Naive B cell (primary cell): ENCODE measurements at places on chromosomes 6 and 20. TPM values are rescaled to one million over a fixed set of nuclear protein-coding genes. Genes with fewer than 3 reads are reported as not detected.
A peak's percentile ranks its signal among the peaks of the same experiment; 100 is the strongest.

DNA sequence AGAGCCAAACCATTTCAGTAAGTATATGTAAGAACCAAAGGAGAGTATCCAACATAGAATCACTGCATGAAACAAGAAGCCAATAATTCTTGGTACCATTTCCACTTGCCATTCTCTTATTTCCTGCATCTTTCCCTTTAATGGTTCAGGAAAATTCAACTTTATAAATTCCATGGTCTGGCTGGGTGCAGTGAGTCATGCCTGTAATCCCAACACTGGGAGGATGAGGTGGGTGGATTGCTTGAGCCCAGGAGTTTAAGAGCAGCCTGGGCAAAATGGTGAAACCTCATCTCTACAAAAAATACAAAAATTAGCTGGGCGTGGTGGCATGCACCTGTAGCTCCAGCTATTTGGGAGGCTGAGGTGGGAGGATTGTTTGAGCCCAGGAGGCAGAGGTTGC, 21.2 kb downstream of the NHLRC1 start:
- no peaks in the 10 kb centered on the region for H3K4me1 ChIP-seq
- peak overlapping the region; percentile 40 for H3K27ac ChIP-seq
- no peak for DNase-seq

GRCh38 chr6:55694148-55694547, 115.2 kb upstream of the HMGCLL1 start:
- H3K27me3 ChIP-seq = no peaks in the 10 kb centered on the region
- no peak overlapping the region for H3K27ac ChIP-seq
- DNase-seq = no peak
- no peak overlapping the region for H3K4me3 ChIP-seq
- no peaks in the 10 kb centered on the region for H3K4me1 ChIP-seq

DNA sequence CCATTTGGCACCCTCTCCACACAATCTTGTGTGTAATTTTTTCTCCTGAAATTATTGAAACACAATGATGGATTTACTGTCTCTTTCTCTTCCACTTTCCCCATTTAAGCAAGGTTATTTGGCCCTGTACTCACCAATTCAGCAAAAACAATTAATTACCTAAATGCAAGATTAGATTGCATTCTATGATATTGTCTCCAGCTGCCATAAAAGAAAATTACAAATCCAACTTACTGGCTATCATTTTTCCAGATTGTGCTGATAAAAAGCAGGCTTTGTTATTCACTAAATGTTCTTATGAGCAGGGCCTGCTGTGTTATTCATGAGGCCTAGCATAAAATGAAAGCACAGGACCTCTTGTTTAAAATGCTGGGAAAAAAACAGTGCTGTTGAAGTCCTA, 95.8 kb upstream of the IRAK1BP1 start:
- no peaks in the 10 kb centered on the region for H3K4me1 ChIP-seq
- H3K4me3 ChIP-seq = no peak overlapping the region
- no peak overlapping the region for H3K27ac ChIP-seq

The CST8 gene
- not detected for polyA plus RNA-seq

- H3K4me1 ChIP-seq = peaks cover 36% of the 10 kb centered on the region
- peak overlapping the region; percentile 91 for H3K4me3 ChIP-seq
- H3K27me3 ChIP-seq = no peaks in the 10 kb centered on the region
- DNase-seq = no peak
Observed at GRCh38 chr6:131060311-131060710, 2.7 kb downstream of the EPB41L2 start.

The CFAP61 gene
- not detected for polyA plus RNA-seq

- no peak overlapping the region for H3K4me3 ChIP-seq
- DNase-seq = no peak
- peaks cover 5% of the 10 kb centered on the region for H3K27me3 ChIP-seq
- H3K27ac ChIP-seq = no peak overlapping the region
- H3K36me3 ChIP-seq = no peaks in the 10 kb centered on the region
Observed at GRCh38 chr6:19988555-19988954, 151.4 kb downstream of the ID4 start.

GRCh38 chr20:18440403-18440802, 26.4 kb downstream of the DZANK1 start:
- H3K27ac ChIP-seq = no peak overlapping the region
- no peak for DNase-seq
- H3K36me3 ChIP-seq = peaks cover 12% of the 10 kb centered on the region
- no peaks in the 10 kb centered on the region for H3K27me3 ChIP-seq
- H3K4me3 ChIP-seq = no peak overlapping the region

The EPPIN gene
- not detected for polyA plus RNA-seq

DNA sequence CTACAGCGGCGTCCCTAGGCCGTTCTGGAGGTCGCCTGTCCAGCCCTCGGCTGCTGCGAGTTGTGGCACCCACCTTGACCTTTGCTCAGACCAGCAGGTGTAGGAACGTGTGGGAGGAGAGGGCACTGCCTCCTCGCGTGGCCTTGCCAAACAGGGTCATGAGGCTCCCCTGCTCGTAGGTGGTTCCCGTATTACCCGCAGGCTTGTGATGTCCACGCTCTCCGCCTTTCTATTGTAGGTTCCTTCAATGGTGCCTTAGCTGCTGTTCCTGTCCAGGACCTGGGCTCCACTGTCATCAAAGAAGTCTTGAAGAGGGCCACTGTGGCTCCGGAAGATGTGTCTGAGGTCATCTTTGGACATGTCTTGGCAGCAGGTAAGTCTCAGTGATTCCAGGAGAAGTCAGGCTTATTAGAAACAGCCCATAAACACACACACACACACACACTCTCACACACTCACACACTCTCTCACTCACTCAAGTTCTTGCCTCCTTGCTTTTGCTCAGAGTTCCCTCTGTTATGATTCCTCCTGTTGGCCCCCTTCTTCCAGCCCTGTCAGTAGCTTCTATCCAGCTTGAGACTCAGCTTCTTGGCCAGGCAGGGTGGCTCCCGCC, 942 bp downstream of the ACAT2 start:
- H3K36me3 ChIP-seq = peaks cover 4% of the 10 kb centered on the region
- peak overlapping the region; percentile 97 for H3K27ac ChIP-seq
- H3K4me1 ChIP-seq = peaks cover 38% of the 10 kb centered on the region
- H3K27me3 ChIP-seq = no peaks in the 10 kb centered on the region
- peak overlapping the region; percentile 93 for H3K4me3 ChIP-seq

GRCh38 chr20:59392736-59393135, 92.3 kb downstream of the EDN3 start:
- no peak overlapping the region for H3K27ac ChIP-seq
- H3K27me3 ChIP-seq = peaks cover 16% of the 10 kb centered on the region
- DNase-seq = no peak
- H3K36me3 ChIP-seq = no peaks in the 10 kb centered on the region

DNA sequence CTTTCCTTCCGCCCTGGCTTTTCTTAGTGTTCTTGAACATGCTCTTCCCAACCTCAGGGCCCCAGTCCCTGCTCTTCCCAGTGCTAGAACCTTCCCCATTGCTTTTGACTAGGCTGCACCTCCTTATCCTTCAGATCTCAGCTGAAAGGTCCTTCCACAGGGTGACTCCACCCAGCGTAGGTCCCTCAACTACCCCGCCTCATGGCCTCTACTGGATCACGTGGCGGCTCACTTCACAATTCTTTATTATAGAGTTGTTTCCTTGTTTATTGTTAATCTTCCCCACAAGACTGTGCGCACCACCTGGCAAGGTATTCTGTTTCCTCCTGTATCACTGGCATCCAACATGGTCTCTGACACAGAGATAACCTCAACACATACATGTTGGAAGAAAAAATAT, 31.2 kb downstream of the TTLL9 start:
- H3K36me3 ChIP-seq = no peaks in the 10 kb centered on the region
- no peak overlapping the region for H3K4me3 ChIP-seq
- no peaks in the 10 kb centered on the region for H3K27me3 ChIP-seq
- H3K27ac ChIP-seq = no peak overlapping the region
- no peak for DNase-seq

GRCh38 chr6:131825946-131826345, 18.1 kb downstream of the ENPP1 start:
- no peaks in the 10 kb centered on the region for H3K4me1 ChIP-seq
- no peak overlapping the region for H3K4me3 ChIP-seq
- no peak overlapping the region for H3K27ac ChIP-seq
- DNase-seq = no peak

The HTR1E gene
- not detected for polyA plus RNA-seq

DNA sequence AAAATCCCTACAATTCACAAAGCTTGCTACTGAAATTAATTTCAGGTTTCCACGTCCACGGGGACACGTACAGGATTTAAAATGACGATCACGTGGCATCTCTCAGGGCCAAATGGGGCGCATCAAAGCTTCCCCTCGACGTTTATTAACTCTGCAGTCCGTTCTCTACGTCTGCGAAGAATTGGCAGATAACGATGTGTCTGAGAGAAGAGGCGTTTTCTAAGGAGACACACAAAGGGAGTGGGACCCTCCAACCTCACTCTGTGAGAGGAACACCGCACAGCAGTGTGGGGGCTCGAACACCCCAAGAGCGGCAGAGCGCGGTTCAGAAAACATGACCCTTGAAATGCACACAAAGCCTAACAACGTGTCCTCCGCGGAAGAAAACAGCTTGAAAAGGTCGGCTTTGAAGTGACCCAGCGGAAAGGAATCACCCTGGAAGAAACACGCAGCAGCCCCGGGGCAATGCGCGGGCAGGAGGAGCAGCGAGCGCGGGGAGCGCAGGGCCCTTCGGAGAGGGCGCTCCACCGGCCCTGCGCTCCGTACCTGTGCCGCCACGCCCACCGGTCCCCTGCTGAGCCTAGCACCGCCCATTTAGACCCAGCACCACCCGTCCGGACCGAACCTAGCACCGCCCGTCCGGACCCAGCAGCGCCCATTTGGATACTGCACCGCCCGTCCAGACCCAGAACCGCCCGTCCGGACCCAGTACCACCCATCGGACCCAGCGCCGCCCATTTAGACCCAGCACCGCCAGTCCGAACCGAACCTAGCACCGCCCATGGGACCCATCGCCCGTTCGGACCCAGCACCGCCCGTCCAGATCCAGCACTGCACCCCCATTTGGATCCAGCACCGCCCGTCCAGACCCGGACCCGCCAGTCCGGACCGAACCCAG, 1.1 kb upstream of the AFDN start:
- H3K27ac ChIP-seq = no peak overlapping the region
- H3K4me3 ChIP-seq = peak overlapping the region; percentile 90
- H3K36me3 ChIP-seq = peaks cover 5% of the 10 kb centered on the region
- H3K4me1 ChIP-seq = peaks cover 26% of the 10 kb centered on the region
- peaks cover 29% of the 10 kb centered on the region for H3K27me3 ChIP-seq
- no peak for DNase-seq

DNA sequence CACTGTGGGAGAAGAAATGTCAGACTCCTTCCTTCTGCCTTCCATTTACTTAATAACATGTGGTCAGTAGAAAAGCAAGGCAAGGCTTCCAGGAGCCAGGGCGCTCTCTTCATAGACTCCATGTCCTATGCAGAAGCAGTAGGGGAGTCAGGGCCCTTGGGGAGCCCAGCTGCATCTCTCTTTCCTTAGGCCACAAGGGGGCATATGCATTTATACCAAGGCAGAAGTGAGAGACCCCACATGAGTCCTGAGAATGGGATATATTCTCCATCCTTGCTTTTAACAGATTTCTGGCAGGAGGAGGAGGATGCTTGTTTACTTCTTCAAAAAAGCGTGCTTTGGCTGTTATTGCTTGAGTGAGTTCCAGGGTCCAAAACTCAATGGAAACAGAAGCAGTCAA, 198.5 kb downstream of the HIVEP2 start:
- no peaks in the 10 kb centered on the region for H3K27me3 ChIP-seq
- no peaks in the 10 kb centered on the region for H3K36me3 ChIP-seq
- DNase-seq = peak; percentile 36
- H3K4me1 ChIP-seq = peaks cover 15% of the 10 kb centered on the region
- no peak overlapping the region for H3K4me3 ChIP-seq

The MYLK4 gene
- 0.09 TPM for polyA plus RNA-seq

The FAM217A gene
- polyA plus RNA-seq = not detected

GRCh38 chr6:143611580-143611979, 66.2 kb upstream of the PHACTR2 start:
- H3K36me3 ChIP-seq = no peaks in the 10 kb centered on the region
- DNase-seq = no peak
- H3K27ac ChIP-seq = no peak overlapping the region
- peaks cover 17% of the 10 kb centered on the region for H3K4me1 ChIP-seq
- H3K4me3 ChIP-seq = no peak overlapping the region

DNA sequence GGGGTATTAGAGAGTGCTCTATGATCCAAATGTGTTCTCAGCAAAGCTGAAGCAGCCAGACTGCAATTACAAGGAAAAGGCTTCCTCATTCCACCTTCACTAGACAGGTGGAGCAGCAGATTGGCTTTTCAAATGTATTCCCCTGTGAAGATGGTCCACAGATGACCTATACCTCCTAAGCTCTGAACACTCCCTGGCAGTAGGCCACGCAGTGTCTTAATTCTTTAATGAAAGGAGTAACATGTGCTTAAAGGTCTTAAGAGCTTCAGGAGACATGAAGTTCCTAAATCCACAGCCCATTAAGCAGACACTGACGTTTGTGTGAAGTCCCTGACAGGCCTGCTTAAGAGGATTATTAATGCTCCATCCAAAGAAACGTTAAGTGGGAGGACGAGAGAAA, 138.9 kb upstream of the NUP153 start:
- H3K27me3 ChIP-seq = no peaks in the 10 kb centered on the region
- no peaks in the 10 kb centered on the region for H3K4me1 ChIP-seq
- H3K36me3 ChIP-seq = peaks cover 9% of the 10 kb centered on the region
- DNase-seq = no peak
- no peak overlapping the region for H3K27ac ChIP-seq

The SLC13A3 gene
- polyA plus RNA-seq = not detected

The TCF15 gene
- not detected for polyA plus RNA-seq

GRCh38 chr6:54877713-54878317, 31.2 kb downstream of the FAM83B start:
- no peaks in the 10 kb centered on the region for H3K36me3 ChIP-seq
- no peak overlapping the region for H3K4me3 ChIP-seq
- no peaks in the 10 kb centered on the region for H3K27me3 ChIP-seq
- H3K27ac ChIP-seq = no peak overlapping the region
- no peaks in the 10 kb centered on the region for H3K4me1 ChIP-seq

DNA sequence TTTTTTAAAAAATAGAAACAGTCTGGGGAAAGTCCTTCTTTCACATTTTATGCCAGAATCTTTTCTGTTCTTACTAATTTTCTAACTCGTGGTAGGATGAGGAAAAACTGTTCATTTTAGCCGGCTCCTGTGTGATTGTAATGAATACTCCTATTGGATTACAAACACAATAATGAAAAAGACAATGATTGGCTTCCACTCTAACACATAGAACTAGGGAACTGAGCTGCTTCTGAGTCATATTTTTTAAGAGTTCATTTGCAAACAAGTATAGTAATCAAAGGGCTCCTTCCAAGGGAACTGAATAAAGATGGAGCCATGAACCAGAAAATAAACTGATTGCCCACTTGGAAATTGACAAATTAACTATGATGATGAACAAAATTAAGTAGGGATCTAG, 265.3 kb upstream of the TCF21 start:
- DNase-seq = no peak
- peaks cover 4% of the 10 kb centered on the region for H3K27me3 ChIP-seq
- no peaks in the 10 kb centered on the region for H3K36me3 ChIP-seq
- no peak overlapping the region for H3K4me3 ChIP-seq
- H3K4me1 ChIP-seq = no peaks in the 10 kb centered on the region
- no peak overlapping the region for H3K27ac ChIP-seq
